ENCODE measurements at places on chromosomes 4 and X. TPM values are rescaled to one million over a fixed set of nuclear protein-coding genes. Genes with fewer than 3 reads are reported as not detected.

DNA sequence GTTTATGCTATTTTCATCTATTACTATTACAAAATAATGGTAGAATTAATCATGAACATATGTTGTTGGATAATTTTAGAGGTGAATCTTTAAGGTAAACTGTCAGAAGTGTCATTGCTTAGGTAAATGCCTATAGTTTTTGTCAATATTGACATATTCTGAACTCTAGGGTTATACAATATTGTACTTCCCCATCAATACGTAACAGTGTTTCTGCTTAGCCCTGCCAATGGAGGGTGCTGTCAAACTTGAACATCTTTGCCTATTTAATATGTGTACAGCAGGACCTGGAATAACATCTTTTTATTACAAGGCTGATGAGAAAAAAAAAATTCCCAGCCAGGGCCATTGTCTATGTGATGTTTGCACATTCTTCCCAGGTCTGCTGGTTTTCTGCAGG, 40.8 kb downstream of the ARHGAP24 start:
- no peak for DNase-seq

DNA sequence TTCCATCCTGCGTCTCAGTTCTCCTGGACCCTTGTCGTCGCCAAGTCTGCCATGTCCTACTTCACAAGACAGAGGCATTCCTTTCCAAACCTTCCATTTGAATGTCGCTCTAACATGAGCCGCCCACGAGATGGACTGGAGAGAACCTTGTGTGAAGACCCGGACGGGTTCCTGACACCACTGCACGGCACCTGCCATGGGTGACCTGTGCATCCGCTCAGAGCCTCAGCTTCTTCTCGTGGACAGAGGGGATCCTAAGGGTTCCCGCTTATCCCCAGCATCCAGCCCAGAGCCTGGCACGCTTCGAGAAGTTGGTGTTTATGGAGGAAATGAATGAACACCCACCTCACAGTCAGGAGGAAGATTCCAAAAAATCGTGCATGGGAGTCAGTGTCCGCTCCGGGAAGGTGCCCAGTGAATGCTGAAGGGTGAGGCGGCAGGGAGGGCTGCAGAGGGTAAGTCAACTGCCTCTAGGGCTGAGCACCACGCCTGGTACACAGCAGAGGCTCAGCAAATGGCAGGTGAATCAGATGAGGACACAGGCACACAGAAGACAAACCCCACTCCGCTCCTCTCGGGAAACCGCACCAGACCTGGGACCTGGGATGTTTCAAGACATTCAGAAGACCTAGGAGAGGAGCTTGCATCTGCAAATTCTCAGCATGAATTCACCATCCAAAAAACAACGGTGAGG, 52.6 kb downstream of the WFS1 start:
- no peak for DNase-seq

The RNF128 gene
- not detected for polyA plus RNA-seq

The P2RY4 gene
- 0.25 TPM for polyA plus RNA-seq

DNA sequence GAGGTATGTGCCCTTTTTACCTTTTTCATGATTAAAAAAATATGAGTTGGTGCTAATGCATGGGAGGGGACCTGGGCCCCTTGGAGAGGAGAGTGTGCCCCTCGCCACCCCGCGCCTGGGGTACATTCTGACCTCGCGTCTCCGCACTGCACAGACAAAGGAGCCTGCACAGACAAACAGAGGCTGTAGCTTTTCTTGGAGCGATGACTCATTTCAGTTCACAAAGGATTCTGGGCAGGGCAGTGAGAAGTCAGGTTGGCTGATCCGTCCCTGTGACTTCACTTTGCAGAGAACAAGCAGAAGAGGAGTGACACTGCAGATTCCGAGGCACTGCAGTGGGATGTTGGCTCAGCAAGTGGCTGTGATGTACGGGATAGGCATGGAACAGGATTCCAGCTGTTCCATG, 82.9 kb downstream of the STOX2 start:
- DNase-seq, result peak; percentile 89

GRCh38 chr4:180923486-180923885, 1319.7 kb upstream of the TENM3 start:
- no peak for DNase-seq

GRCh38 chrX:138859421-138859820, 147.9 kb upstream of the FGF13 start:
- DNase-seq, result no peak

GRCh38 chrX:105972690-105973386, 65.7 kb downstream of the SERPINA7 start:
- no peak for DNase-seq

The SLITRK2 gene
- polyA plus RNA-seq, result 0.49 TPM
